ENCODE measurements at places on chromosomes 1 and 21.

DNA sequence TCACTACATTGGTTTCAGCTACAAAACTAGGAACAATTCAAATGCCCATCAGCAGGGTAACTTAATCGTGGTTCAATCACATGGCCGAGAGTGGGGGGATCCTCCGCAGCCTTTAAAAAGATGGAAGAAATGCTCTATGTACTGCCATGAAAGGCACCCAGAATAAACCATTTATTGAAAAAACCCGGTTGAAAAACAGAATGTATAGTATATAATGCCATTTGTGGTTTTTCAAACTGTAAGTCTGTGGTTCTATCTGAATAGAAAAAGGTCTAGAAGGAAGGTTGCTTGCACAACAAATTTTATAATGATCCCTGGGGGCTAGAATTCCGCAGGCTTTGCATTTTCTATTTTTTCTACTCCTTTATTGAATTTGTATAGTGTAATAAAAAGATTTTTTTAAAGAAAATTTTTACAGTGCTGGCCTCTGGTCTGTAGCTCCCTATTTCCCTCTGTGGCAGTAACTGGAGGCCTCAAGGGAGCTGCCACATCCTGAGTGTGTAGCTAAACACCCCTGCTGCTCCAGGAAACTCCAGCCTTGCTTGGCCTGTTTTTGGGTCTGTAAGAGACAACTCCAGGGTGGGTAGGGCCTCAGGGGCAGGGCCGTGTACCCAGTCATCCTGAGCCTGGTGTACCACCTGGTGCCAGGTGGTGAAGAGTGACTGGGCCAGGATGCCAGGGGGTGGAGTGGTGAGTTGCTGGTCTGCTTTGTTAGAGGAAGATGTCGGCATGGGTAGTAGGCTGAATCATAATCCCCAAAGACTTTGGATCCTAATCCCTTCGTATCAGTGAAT lies 51.5 kb upstream of the EPS8L3 start:
- DNase-seq: no peak

GRCh38 chr1:162485236-162485635 lies 12.4 kb upstream of the UHMK1 start:
- no peak for DNase-seq

- no peak for DNase-seq
Observed at GRCh38 chr21:38920631-38921398, 115.1 kb downstream of the ETS2 start.

DNA sequence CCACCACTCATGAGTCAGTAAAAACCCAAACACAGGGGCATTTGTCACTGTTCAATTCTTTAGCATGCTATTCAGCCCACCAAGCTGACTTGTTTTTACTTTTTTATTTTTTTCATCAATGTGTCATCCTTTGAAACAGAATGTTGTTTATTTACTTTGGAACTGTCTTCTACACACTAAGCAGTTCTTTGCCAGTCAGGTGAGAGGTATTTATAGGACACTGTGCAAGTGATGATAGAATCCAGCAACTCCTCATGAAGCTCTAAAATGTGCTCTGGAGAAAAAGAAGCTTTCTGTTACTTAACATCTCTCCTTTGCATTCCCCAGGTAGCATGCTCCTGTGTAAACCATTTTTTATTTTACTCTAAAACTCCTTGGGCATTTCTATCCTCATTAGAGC lies 582.0 kb upstream of the TMPRSS15 start:
- no peak for DNase-seq

GRCh38 chr21:15252431-15252830 lies 187.6 kb upstream of the NRIP1 start:
- DNase-seq: no peak

GRCh38 chr1:98896711-98897445 lies 107.8 kb downstream of the PLPPR5 start:
- DNase-seq: no peak
